ENCODE measurements at places on chromosomes 16 and 17. TPM values are rescaled to one million over a fixed set of nuclear protein-coding genes. Genes with fewer than 3 reads are reported as not detected.

The PIEZO1 gene
- 294 TPM for total RNA-seq

The UTS2R gene
- total RNA-seq: not detected

The ASGR1 gene
- not detected for total RNA-seq

DNA sequence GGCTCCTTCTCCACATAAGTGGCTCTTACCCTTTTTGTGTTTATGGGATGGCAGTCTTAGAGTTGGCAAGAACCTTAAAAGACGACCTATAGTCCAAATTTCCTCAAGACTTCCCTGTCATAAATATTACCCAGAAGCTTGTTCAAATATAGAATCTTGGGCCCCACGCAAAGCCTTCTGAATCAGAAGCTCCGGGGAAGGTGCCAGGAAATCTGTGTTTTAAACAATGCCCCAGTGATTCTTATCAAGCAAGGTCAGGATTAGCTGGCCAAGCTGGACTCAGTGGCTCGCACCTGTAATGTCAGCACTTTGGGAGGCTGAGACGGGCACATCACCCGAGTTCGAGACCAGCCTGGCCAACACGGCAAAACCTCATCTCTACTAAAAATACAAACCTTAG lies 85.7 kb downstream of the TIMM22 start:
- H3K4me1 ChIP-seq: peaks cover 22% of the 10 kb centered on the region
- H3K27me3 ChIP-seq: no peaks in the 10 kb centered on the region
- peak; percentile 83 for DNase-seq
- H3K36me3 ChIP-seq: no peaks in the 10 kb centered on the region
- H3K27ac ChIP-seq: no peak overlapping the region
- no peak overlapping the region for H3K4me3 ChIP-seq

The EPOP gene
- 4.3 TPM for total RNA-seq

The MT2A gene
- total RNA-seq: 211 TPM

The KRTAP4-1 gene
- not detected for total RNA-seq

- no peak overlapping the region for H3K27ac ChIP-seq
- no peaks in the 10 kb centered on the region for H3K27me3 ChIP-seq
- no peak overlapping the region for H3K4me3 ChIP-seq
- H3K36me3 ChIP-seq: no peaks in the 10 kb centered on the region
- H3K4me1 ChIP-seq: peaks cover 12% of the 10 kb centered on the region
- no peak for DNase-seq
Measured at GRCh38 chr16:4071686-4072561, 44.3 kb downstream of the ADCY9 start.

DNA sequence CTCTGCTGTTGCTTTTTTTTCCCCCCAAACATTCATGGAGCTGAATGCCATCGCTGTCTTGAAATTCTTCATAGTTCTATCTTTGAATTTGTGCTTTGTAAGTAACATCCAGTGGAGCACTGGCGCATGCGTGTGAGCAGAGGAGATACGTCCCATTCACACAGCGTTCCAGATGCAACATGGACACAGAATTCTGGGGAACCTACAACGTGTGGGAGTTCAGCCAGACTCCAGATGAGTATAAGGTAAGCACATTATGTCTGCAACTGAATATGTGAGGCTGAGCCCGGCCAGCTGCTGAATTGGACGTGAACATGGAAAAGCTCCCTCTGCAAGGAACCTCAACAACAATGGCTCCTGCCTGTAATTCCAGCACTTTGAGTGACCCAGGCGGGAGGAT lies 4.3 kb upstream of the ATP1B2 start:
- H3K36me3 ChIP-seq: no peaks in the 10 kb centered on the region
- no peaks in the 10 kb centered on the region for H3K4me1 ChIP-seq
- H3K27ac ChIP-seq: no peak overlapping the region
- DNase-seq: no peak
- H3K27me3 ChIP-seq: peaks cover 15% of the 10 kb centered on the region

The ACSM2A gene
- total RNA-seq: not detected

DNA sequence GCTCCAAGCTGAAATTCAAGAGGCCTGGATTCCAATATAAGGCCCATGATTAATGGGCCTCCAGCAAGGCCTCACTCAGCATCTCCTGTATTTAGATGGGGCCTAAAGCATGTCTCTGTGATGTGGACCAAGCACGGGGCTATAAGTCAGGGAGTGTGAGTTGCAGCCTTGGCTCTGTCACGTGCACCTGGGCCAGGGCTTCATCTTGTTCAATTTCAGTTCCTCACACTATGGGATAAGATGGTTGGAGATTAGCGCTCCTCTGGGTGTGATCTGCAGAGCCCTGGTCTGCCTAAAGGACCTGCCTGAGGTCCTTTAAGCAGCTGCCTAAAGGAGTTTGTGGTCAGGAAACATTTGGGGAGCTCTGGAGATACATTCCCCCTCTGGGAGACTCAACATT lies 25.2 kb downstream of the KLHL36 start:
- H3K4me3 ChIP-seq: no peak overlapping the region
- DNase-seq: no peak
- H3K4me1 ChIP-seq: no peaks in the 10 kb centered on the region
- H3K27me3 ChIP-seq: 0 out of 2 replicates have a peak, but pooled peaks cover 3% of the 10 kb centered on the region
- H3K27ac ChIP-seq: no peak overlapping the region

- no peak overlapping the region for H3K4me3 ChIP-seq
- no peak overlapping the region for H3K27ac ChIP-seq
- no peaks in the 10 kb centered on the region for H3K4me1 ChIP-seq
- no peak for DNase-seq
- H3K27me3 ChIP-seq: no peaks in the 10 kb centered on the region
- H3K36me3 ChIP-seq: no peaks in the 10 kb centered on the region
Measured at GRCh38 chr16:74281300-74281699, 15.3 kb upstream of the PSMD7 start.

The HS3ST3A1 gene
- total RNA-seq: 99.3 TPM

DNA sequence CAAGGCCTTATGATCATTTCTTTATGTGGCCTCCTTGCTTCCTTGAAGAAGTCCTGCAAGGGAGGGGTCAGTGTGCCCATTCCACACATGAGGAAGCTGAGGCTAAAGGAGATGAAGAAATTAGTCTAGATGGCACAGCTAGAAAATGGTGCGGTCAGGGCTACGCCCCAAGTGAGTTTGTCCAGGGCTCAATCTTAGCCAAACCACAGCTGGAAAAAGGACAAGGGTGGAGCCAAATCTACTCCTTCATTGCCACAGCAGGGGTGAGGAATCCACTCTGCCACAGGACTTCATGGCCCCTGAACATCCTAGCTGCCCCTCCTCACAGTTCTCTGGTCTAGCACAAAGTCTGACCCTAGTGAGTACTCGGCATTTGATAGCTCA lies 16.2 kb downstream of the BEAN1 start:
- DNase-seq: peak; percentile 65
- no peak overlapping the region for H3K27ac ChIP-seq
- H3K4me3 ChIP-seq: no peak overlapping the region
- H3K27me3 ChIP-seq: no peaks in the 10 kb centered on the region

The HAP1 gene
- not detected for total RNA-seq

GRCh38 chr16:58230259-58230658 lies 32.4 kb upstream of the CSNK2A2 start:
- H3K27ac ChIP-seq: no peak overlapping the region
- no peak for DNase-seq
- H3K36me3 ChIP-seq: no peaks in the 10 kb centered on the region
- no peaks in the 10 kb centered on the region for H3K27me3 ChIP-seq
- no peak overlapping the region for H3K4me3 ChIP-seq

The KDM6B gene
- total RNA-seq: 1.3 TPM

The ALOXE3 gene
- not detected for total RNA-seq

DNA sequence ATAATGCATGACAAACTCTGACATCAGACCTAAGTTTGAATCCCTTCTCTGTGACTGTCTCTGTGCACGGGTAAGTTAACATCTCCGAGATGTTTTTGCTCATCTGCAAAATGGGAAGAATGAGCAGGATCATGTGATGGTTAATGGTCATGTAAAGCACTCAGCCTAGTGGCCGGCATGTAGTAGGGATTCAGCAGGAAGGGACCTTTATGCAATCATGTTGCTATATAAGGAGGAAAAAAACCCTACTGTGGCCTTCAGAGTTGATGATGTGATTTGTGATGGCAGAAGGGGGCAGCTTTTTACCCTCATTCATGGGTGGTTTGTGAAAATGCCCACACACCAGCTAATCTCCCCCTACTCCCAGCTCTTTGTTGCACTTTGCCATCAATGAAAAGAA lies 24.1 kb downstream of the CLEC16A start:
- H3K27me3 ChIP-seq: no peaks in the 10 kb centered on the region
- H3K36me3 ChIP-seq: peaks cover 11% of the 10 kb centered on the region
- no peak overlapping the region for H3K27ac ChIP-seq
- no peak for DNase-seq

The TEX14 gene
- not detected for total RNA-seq

DNA sequence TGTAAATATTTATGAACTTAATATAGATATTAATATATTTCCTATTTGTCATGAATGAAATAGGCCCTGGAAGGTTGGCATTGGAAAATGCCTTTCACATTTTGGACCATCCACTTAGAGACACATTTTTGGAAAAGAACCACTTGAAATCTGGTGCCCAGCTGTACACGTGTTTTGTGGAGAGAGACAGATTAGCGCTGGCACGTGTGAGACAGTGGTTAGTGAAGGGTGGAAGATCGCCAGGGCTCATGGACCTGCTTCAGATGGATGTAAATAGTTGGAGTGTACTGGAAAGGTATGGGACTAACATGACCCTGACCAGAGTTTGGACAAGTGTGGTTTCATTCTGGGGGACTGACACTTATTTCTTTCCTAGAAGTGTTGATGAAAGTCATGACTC lies 222.9 kb downstream of the PRKCA start:
- H3K36me3 ChIP-seq: no peaks in the 10 kb centered on the region
- H3K27ac ChIP-seq: no peak overlapping the region
- H3K4me1 ChIP-seq: peaks cover 27% of the 10 kb centered on the region

DNA sequence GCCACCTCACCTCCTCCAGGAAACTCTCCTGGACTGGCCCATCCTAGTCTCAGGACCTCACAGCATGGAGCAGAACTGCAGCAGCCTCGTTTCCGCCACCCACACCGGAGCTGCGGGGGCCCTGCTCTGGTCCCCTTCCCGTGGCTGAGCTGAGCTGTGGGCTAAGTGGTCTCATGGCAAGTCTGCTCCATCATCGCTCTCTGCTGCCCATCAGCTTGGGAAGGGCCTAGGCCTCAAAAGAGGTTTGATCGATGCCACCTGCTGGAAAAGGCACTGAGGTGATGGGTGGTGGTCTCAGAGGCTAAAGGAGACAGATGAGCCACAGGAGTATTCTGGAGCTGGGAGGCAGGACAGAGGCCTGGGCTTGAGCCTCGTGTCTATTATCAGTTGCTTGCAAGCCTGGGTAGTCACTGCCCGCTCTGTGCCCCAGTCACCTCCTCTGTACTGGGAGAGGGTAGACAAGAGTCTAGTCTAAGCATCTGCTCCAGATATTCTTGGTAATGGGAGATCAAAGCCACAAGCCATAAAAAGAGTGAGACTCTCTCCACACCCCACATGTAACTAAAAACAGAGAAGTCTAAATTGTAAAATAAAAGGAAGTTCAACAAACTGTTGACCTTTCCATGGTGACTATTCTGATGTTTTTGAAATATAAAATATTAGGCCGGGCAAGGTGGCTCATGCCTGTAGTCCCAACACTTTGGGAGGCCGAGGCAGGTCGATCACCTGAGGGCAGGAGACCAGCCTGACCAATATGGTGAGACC lies 1.6 kb downstream of the ITGAE start:
- no peak for DNase-seq
- H3K4me1 ChIP-seq: peaks cover 29% of the 10 kb centered on the region
- no peak overlapping the region for H3K4me3 ChIP-seq

The GGT6 gene
- total RNA-seq: not detected

DNA sequence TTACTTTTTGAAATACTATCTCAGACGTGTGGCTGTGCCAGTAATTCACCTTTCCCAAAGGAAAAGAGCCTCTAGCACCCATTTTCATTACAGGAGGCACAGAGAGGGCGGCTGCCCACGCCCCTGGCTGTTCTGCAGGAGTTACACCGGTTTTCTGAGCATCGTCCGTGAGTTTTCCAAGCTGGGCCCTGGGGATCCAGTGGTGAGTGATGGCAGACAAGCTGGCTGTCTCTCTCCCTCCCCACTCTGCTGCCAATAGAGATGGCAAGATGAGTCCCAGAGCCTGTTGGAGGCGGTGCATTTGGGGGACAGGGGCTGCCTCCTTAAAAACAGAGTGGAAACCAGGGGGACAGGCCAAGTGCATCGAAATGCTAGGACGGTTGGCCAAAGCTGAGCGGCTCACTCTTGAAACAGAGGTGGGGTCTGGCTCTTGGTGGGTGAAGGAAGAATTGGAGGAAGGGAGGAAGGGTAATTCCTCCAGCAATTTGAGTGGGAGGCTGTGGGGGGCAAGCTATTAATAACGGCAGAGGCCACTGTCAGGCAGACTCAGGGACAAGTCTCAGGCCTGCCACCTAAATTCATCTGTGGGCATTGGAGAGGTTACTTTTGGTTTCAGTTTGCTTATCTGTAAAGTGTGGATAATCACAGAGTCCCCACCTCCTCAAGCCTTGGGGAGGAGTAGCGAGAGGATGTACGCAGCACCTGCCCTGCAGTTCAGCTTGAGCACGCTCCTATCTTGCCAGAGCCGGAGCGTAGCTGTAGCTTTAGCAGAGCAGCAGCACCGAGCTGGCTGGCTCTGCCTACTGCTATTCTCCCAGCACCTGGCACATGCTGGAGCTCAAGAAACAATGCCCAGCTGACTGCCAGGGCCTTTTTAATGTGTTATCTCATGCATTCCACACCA lies 7.5 kb upstream of the NOS2 start:
- no peak overlapping the region for H3K4me3 ChIP-seq
- H3K36me3 ChIP-seq: no peaks in the 10 kb centered on the region
- no peak overlapping the region for H3K27ac ChIP-seq
- H3K4me1 ChIP-seq: no peaks in the 10 kb centered on the region

The AANAT gene
- total RNA-seq: not detected

- H3K4me3 ChIP-seq: no peak overlapping the region
- H3K27ac ChIP-seq: no peak overlapping the region
- H3K36me3 ChIP-seq: peaks cover 16% of the 10 kb centered on the region
- H3K4me1 ChIP-seq: no peaks in the 10 kb centered on the region
Measured at GRCh38 chr16:886084-886543, 84.7 kb downstream of the LMF1 start.

DNA sequence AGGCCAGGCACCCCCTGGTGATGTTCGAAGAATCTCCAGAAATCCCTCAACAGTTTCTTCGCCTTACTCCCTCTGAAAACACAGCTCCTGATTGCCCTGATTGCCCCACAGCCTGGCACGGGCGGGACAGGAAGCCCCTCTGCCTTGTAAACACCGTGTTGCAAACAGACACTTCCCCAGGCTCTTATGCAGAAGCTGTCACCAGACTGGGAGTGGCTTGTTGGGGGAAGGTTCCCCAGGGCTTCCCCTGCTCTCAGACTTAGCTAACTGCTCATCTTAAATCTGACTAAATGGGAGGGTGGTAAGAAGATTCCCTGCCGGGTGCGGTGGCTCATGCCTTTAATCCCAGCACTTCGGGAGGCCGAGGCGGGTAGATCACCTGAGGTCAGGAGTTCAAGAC lies 11.2 kb downstream of the PIK3R5 start:
- no peak overlapping the region for H3K4me3 ChIP-seq
- DNase-seq: no peak
- H3K27ac ChIP-seq: no peak overlapping the region
- no peaks in the 10 kb centered on the region for H3K4me1 ChIP-seq

- no peak overlapping the region for H3K4me3 ChIP-seq
- no peak for DNase-seq
- no peak overlapping the region for H3K27ac ChIP-seq
Measured at GRCh38 chr17:65185668-65186382, 48.7 kb downstream of the RGS9 start.

The KRTAP4-5 gene
- total RNA-seq: not detected

The USP43 gene
- not detected for total RNA-seq

The ARL5C gene
- not detected for total RNA-seq
